ENCODE measurements at places on chromosomes 12 and 14.

- H3K4me1 ChIP-seq = peaks cover 7% of the 10 kb centered on the region
- H3K36me3 ChIP-seq = no peaks in the 10 kb centered on the region
- peak overlapping the region; percentile 87 for H3K27ac ChIP-seq
- H3K4me3 ChIP-seq = no peak overlapping the region
Measured at GRCh38 chr12:20628226-20628787, 66.8 kb upstream of the SLCO1C1 start.

DNA sequence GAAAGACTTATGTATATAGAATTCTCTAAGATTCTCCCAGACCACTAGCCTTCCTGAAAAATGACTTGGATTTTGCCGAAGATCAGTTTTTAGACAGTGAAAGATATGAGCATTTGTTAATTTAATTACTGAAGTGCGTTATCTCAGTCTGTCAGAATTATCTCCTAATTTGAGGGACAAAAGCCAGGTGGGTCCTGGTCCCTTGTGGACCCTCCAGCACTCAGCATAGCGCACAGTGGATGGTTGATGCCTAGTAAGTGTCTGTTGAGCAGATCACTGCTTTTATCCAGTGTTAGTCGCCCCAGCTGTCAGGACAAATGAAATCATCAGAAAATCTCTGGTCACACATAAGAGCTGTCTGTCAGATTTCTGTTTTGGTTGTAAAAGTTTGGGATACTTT, 80.4 kb downstream of the EML1 start:
- H3K27me3 ChIP-seq = no peaks in the 10 kb centered on the region
- no peak overlapping the region for H3K4me3 ChIP-seq
- H3K27ac ChIP-seq = no peak overlapping the region
- no peak for DNase-seq
- no peaks in the 10 kb centered on the region for H3K4me1 ChIP-seq

- no peak overlapping the region for H3K27ac ChIP-seq
- no peak for DNase-seq
- no peak overlapping the region for H3K4me3 ChIP-seq
Measured at GRCh38 chr14:99072433-99072832, 199.6 kb downstream of the BCL11B start.

- H3K27me3 ChIP-seq = no peaks in the 10 kb centered on the region
- H3K4me3 ChIP-seq = no peak overlapping the region
- H3K4me1 ChIP-seq = no peaks in the 10 kb centered on the region
- H3K36me3 ChIP-seq = peaks cover 7% of the 10 kb centered on the region
Measured at GRCh38 chr12:57614948-57615500, 3.8 kb downstream of the ARHGEF25 start.

GRCh38 chr12:130765186-130765659, 49.1 kb upstream of the RIMBP2 start:
- no peaks in the 10 kb centered on the region for H3K4me1 ChIP-seq
- DNase-seq = no peak
- no peak overlapping the region for H3K27ac ChIP-seq
- H3K4me3 ChIP-seq = no peak overlapping the region
- no peaks in the 10 kb centered on the region for H3K36me3 ChIP-seq

GRCh38 chr12:113479590-113480335, 8.1 kb upstream of the LHX5 start:
- no peaks in the 10 kb centered on the region for H3K36me3 ChIP-seq
- no peak overlapping the region for H3K4me3 ChIP-seq
- no peaks in the 10 kb centered on the region for H3K4me1 ChIP-seq
- no peak for DNase-seq
- H3K27ac ChIP-seq = no peak overlapping the region
- peaks cover 3% of the 10 kb centered on the region for H3K27me3 ChIP-seq

GRCh38 chr12:70260646-70261045, 17.4 kb downstream of the CNOT2 start:
- H3K4me1 ChIP-seq = no peaks in the 10 kb centered on the region
- H3K4me3 ChIP-seq = no peak overlapping the region
- H3K27me3 ChIP-seq = no peaks in the 10 kb centered on the region
